ENCODE measurements at places on chromosomes 3 and 15.

- DNase-seq = peak; percentile 82
Observed at GRCh38 chr3:27368831-27369607, at the start of gene NEK10. Gene NEK10, minus strand, starts transcription at chr3:27369383. Its CDS starts 16,501 bp downstream, at chr3:27352882.

DNA sequence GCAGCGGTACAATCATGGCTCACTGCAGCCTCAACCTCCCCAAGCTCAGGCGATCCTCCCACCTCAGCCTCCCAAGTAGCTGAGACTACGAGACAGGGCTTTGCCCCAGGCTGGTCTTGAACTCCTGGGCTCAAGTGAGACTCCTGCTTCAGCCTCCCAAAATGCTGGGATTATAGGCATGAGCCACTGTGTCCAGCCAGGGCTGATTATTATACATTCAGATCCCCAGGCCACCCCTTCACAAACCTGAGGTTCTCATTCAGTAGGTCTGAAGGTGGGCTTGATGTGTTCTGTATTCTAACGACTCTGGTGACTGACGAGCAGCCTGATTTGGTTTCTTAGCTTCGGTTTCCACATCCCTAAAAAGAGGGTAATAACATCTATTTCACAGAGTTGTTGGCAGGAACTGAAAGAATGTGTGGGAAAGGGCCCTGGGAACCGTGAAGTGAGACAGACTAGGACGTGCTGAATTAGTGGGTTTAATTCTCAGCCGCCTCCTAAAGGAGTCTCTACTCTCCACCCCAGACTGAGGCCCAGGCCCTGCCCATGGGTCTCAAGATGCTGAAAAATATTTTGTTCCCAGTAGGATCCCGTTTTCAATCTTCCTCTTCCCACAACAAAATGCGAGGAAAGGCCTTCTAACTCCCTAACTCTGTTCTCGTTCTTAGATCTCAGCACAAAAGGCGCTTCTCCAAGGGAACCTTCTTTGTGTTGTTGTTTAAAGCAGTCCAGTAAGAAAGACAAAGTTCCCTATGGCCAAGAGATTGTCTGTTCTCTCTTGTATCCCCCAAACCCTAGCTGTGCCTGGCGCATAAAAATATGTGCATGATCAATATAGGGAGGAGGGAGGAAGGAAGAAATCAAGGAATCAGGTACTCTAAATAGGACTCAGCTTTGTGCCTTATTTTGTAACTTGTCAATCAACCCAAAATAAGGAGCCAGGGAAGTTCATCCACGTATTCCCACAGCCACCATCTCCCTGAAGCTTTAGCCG lies 210.0 kb upstream of the TOPAZ1 start:
- DNase-seq = no peak

GRCh38 chr3:46442576-46443530 lies 21.9 kb downstream of the LTF start:
- DNase-seq = no peak

DNA sequence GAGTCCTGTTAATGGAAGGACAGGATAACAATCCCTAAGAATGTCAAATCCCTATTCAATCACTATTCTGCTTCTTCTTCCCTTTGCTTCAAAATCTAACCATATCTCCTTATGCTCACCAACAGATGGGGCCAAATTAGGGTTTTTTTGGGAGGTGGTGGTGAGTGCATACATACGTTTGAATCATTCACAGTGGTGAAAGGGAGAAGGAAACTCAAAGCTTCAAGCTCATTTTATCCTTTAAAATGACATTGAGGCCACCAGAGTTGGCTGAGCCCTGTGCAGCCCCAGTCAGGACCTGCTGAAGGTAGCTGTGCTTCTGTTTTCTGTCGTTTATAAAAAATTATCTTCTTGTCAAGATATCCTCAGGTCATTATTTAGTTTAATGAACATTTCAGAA lies 607.5 kb upstream of the AGTR1 start:
- no peak for DNase-seq

DNA sequence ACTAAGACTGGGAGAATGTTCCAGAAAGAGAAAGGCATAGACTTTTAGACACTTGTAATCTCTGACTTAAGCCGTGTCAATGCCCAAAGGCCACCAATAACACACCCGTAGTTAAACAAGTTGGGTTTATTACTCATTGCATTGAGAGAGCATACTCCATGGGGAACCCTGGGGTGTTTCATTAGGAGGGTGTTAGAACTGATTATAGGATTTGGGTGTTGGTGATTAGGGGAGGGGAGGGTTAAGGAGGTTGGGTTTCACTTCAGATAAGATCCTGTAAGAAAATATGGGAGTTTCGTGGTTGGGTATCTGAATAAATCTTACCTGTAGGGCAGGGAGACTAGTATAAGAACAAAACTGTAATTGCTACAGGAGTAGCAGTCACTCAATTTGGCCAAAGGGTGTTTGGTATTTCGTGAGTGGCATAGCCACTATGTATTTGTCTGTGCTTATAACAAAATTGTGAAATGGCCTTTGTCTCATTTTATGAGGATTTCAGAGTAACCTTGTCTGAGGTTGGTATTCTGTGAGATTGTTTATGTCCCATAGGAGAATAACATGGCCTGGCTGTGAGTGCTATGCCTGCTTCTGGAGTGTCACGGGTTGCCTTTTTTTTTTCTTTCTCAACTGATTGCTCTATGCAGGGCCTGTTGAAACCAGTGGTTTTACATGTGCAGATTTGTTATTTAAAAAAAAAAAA lies 2.9 kb downstream of the HACD3 start:
- no peak for DNase-seq

GRCh38 chr15:85761635-85762034 lies 33.1 kb downstream of the KLHL25 start:
- DNase-seq = no peak

GRCh38 chr15:42891569-42891968 lies 29.0 kb downstream of the TTBK2 start:
- DNase-seq = no peak

DNA sequence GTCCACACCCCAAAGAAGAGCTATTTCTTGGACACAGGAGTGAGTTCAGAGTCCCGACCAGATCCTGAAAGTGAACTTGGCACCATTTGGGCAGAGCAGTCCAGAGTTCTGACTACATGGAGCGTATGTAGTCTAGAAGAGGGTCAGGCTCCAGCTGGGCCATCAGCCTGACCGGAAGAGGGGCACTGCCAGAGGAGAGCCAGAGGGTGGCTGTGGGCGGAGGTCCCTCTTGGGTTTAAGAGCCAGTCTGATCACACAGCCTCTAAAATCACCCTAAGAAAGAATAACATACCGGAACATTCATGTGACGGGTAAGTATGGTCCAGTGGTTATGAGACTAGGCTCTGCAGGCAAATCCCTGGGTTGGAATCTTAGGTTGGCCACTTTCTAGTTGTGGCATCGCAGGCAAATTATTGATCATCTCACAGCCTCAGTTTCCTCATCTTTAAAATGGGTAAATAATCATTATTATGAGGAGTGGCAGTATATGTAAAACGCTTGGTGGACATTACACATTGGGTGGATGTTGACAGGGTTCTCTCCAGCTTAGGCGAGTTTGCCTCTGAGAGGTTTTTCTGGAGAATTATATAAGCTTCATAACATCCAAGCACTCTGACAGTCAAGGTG lies 2.1 kb upstream of the RAP2B start:
- no peak for DNase-seq

DNA sequence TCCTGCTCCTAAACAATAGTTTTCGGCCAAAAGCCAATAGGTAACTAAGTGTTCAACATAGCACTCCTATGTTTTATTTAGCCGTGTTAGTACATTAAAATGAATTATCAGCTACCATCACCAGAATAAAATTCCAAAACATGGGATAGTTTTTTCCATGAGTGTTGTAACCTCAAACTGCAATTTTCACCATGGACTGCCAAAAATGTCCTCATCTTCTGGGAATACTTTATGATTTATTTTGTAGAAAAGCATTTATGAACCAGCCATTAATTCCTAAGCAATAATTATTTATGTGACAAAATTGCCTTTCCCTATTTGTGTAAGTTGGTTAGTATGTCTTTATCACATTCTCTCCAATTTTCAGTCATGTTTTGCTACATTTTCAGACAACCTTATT lies 438.1 kb downstream of the NAALADL2 start:
- no peak for DNase-seq

GRCh38 chr3:56001537-56001936 lies 466.7 kb downstream of the ERC2 start:
- no peak for DNase-seq

- no peak for DNase-seq
Observed at GRCh38 chr15:62847900-62848489, 194.6 kb upstream of the TPM1 start.

- no peak for DNase-seq
Observed at GRCh38 chr3:148873977-148874376, 8.9 kb downstream of the CPA3 start.

DNA sequence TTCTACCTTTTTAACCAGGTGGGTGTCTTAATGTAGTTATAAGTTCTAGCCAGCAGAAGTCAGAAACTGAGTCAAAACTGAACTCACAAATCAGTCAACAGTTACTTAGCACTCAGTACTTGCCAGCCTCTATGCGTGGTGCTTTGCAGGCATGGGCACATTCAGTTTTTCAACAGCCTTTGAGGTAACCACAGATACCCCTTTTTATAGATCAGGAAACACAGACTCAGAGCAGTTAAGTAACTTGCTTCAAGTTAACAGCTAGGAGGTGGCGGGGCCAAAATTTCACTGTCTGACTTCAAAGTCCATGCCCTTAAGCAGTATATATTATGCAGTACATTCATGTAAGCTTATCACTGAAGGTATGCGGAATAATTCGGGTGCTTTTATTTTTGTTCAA lies 139.4 kb downstream of the FHIT start:
- no peak for DNase-seq

GRCh38 chr3:75129101-75129500 lies 514.6 kb upstream of the CNTN3 start:
- no peak for DNase-seq

DNA sequence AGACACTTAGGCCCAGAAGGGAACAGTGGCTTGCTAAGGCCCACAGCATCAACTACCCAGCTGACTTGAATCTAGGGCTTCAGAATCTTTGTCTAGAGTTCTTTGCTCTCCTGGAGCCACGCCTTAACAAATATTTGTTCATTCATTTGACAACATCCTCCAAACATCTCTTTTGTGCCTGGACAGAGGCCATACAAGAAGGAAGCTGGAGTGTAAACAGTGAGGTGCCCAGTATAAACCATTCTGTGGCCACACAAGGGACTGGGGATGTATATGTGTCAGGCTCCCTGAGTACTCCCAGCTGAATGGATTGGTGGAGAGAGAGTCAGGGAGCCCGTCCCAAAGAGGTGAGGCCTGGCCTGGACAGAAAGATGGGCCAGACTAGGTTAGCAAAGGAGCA lies 3.4 kb downstream of the CIB2 start:
- no peak for DNase-seq

DNA sequence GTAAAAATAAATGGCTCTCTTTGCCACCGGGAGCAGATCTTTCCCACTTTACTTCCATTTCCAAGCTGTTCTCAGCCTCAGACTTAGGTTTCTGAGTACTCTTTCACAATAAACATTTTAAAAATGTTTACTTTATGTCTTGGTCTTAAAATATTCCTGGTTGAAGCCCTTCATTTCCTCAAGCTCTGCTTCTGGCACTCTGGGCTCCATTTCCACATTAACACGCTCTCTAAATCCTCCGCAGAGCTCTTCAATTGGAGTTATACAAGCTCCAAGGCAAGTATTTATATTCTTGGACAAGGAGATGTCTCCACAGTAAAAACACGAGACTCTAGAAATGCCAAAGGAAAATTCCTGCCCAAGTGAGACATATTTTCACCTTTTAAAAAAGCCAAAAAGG lies 169.3 kb downstream of the GREM1 start:
- DNase-seq = no peak

GRCh38 chr3:71564361-71564760 lies 19.2 kb downstream of the FOXP1 start:
- no peak for DNase-seq

DNA sequence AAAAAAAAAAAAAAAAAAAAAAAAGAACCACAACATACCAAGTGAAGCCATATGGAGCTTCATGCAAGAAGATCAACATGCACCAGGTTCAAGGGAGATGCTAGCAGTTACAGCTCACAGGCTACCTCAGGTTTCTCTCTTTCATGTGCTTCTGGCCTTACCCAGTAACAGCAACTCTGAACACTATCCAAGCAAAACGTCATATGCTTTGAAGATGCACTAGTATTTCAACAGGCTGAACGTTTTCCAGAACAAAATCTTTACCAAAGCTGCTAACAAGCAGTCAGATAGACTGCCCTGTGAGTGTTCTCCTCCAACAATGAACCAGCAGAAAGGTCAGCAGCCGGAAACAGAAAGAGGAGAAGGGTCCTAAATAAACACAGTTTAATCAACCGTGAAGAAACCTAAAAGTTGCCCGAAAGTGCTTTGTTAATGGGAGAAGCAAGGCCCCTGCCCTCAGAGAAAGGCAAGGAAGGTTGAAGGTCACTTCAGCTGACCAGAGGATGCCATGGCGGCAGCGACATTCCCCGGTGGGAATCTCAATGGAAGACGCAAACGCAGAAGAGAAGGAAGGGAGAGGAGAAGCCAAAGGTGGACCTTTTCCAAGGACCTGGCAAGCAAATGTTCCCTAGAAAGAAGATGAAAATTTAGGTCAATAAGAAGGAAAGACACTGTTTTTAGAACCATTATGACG lies 80.1 kb downstream of the CCNL1 start:
- no peak for DNase-seq

DNA sequence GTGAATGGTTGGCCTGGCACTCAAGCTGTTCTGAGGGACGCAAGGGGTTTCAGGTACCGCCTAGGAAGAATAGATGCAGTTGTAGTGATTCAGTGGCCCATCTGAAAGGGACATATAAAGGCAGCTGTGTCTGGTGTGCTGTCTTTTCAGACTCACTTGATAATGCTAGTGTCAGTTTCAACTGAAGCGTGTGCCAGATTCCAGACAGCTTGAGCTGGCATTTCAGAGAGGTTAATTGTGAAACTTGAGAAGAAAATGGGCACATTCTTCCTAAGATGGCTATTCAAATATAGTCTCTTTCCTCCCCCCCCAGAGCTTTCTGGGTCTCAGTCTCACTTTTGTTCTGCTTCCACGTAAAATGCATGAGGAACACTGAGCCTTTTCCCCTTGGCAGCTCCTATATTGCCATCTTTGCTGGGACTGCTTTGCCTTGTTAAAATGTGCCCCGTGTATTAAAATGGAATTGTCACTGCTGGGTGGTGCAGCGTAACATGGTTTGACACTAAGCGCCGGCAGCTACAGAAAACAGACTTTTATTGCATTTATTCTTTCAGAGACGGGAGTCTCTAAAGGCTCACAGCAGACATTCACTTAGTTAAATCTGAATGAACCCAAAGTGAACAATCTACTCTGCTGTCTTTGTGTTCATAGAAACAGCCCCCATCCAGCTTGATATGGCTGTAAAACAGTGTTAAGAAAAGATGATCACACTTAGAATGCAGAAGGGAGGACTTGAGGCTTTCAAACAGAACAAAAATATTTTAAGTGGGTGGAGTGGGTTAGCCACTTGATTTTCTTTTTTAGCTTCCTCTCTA lies 478.7 kb downstream of the RBMS3 start:
- no peak for DNase-seq

GRCh38 chr15:61088675-61089074 lies 140.4 kb downstream of the RORA start:
- DNase-seq = no peak

- DNase-seq = no peak
Observed at GRCh38 chr15:57309856-57310760, 66.2 kb upstream of the CGNL1 start.

GRCh38 chr3:101945980-101946379 lies 96.7 kb downstream of the NFKBIZ start:
- no peak for DNase-seq

All from stimulated activated CD8-positive, alpha-beta memory T cell treated with anti-CD3 and anti-CD28 coated beads, Interleukin-12 subunit alpha, Interleukin-12 subunit beta, amount 100 ng/mL, for 1 hour (primary cell).